Activated CD4-positive, alpha-beta T cell treated with anti-CD3 and anti-CD28 coated beads, Interleukin-2, amount 10 ng/mL, durations not matched to agents 24 days and 14 days (primary cell): ENCODE measurements at places on chromosomes 13 and 19. TPM values are rescaled to one million over a fixed set of nuclear protein-coding genes. Genes with fewer than 3 reads are reported as not detected.
A peak's percentile ranks its signal among the peaks of the same experiment; 100 is the strongest.

- DNase-seq = no peak
Observed at GRCh38 chr13:81577601-81578195, 1236.8 kb upstream of the SPRY2 start.

- DNase-seq = no peak
Observed at GRCh38 chr13:51728972-51729371, 75.0 kb downstream of the DHRS12 start.

ZNF329 gene
- 1.4 and 2.1 TPM in 2 replicates for total RNA-seq

DNA sequence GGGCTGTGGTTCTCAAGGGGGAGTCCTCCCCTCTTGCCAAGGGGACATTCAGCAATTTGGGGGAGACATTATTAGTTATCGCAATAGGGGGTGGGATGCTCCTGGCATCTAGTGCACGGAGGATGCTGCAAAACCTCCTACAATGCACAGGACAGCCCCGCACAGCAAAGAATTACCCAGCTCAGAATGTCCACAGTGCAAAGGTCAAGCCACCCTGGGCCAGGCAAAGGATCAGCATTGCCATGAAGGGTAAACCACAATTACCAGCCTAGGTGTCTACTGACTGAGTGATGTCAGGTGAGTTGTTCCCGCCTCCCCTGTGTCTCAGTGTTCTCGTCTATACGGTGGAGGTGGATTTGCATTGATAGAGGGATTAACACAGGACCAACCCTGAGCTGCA is 2.4 kb upstream of the METTL21C start:
- DNase-seq = no peak

DNA sequence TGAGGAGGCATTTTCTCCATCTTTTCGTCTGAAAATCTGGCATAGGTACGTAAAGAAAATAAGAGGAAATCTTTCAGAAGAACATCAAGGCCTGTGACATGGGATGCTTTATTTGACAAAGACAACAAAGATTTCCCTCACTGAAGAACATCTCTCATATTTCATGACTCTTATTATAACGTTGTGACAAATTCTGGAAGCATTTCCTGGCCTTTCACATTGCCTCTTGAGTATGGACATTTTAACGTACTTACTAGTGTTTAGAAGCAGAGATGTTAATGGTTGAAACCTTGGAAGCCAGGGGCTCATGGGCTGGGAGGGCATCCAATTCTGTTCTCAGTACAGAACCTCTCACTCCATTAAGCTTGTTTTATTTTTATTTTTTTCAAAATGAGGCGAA is 210.8 kb downstream of the DCT start:
- no peak for DNase-seq

DNA sequence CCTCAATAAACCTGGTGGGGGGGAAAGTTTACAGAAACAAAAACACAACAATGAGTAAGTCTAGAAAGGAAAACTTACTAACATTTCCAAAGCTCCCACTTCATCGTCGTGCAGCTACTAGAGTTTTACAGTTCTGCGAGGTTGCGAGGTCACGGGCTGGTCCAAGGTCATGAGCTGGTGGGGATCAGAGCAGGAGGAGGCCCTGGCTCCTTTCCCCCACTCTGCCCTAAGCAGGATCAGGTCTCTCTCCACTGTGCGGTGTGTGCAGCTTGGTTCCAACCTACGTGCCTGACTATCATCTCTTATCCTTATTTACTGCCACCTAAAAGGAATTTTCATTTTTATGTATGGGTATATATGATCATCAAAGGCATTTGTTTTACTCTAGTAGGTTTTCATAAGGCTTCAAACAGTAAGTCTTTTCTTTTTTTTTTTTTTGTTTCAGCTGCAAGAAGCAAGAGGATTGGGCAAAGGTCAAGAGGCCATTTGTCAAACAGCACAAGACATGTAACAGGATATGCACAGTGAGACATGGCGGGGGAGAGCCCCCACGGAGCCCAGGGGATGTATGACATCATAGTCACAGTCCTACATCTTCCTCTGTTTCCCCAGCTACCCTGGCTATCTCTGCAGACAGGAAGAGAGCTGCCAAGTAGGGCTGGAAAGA is 76.6 kb upstream of the POMP start:
- DNase-seq = no peak

IGFLR1 gene
- 62.4 and 75.2 TPM in 2 replicates for total RNA-seq

RHPN2 gene
- total RNA-seq = 2.8 and 6.2 TPM in 2 replicates

DNA sequence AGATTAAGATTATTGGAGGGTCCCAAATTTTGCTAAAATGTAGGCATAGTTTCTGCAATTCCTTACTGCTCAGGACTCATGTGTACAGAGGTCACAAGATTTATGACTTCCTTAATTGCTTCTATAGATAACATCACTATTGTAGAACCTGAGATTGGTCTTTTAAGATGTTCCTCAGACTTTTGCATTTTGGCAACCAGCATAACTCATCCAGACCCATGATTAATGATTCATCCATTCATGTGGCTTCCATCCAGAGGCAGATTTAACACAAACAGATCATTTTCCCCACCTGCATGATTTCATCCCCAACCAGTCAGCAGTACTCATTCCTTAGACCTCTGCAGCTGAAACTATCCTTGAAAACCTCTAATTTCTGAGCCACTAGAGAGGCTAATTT is 34.5 kb upstream of the CEACAM8 start:
- DNase-seq = no peak

DNA sequence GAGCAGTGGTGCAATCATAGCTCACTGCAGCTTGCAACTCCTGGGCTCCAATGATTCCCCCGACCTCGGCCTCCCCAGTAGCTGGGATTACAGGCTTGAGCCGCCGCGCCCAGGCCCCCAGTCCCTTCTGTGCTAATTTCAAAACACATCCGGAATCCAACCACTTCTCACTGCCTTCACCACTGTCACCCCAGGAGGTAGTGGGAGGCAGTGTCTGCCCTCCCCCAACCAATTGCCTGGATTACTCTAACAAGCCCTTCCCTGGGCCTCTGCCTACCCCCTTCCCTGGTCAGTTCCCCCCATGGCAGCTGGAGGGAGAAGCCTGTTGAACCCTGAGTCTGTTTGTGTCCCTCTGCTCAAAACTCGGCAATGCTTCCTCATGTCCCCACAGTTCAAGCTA is 2.3 kb downstream of the PRAM1 start:
- DNase-seq = no peak

ZNF835 gene
- 0.40 and 0.43 TPM in 2 replicates for total RNA-seq

- DNase-seq = peak; percentile 95
Observed at GRCh38 chr13:40388617-40389016, 277.8 kb downstream of the FOXO1 start.

- no peak for DNase-seq
Observed at GRCh38 chr19:11570039-11570462, 7.4 kb downstream of the ACP5 start.

TMEM59L gene
- total RNA-seq = not detected in 2 replicates

DNA sequence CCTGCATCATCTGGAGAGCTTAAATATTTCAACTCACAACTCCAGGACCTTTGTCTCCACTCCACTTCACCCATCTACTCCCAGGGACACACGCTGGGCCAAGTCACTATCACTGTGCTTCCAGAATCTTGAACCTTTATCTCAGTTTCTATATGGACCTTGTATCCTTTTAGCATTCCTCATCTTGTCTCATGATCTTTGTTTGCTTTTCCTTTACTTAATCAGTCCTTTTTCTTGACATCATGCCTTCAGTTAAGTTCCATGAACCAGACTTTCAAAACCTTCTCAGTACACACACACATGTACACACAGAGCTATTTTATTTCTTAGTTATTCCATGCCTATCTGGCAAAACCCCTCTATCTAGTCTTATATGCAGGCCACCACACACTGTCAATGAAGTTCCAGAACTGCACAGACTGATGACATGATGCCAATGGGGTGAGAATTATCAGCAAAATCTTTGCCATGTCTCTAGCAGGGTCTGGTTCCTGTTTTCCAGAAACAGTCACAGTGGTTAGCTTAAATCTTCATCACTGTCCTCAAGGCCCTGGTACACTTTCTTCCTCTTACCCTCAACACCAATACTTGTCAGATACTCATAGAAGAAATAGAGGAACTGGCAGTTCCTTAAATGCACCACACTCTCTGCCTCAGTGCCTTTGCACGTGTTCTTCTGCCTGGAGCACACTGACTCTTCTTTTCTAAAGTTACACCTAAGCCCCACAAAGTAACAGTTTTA is 77.6 kb upstream of the STARD13 start:
- no peak for DNase-seq

- DNase-seq = no peak
Observed at GRCh38 chr13:50334115-50334778, 319.0 kb downstream of the KCNRG start.

- DNase-seq = no peak
Observed at GRCh38 chr13:38730332-38730731, 43.5 kb downstream of the FREM2 start.

PDCD2L gene
- 44.4 and 50.8 TPM in 2 replicates for total RNA-seq

- DNase-seq = no peak
Observed at GRCh38 chr13:112889351-112890290, 79.4 kb upstream of the MCF2L start.

GRCh38 chr19:32458500-32459123 is 53.0 kb downstream of the DPY19L3 start:
- DNase-seq = no peak

DNA sequence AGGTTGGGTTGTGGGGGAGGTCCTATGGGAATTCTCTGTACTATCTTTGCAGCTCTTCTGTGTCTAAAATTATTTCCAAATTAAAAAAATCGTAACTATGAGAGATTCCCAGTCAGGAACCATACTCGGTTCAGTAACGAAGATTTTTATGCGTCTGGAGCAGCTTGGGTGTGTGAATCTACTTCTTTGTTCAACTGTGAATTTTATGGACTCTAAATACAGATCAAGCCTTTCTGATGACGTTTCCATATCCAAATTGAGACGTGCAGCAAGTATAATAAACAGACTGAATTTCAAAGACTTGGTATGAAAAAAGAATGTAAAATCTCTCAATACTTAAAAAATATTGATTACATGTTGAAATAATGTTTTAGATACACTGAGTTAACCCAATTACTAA is 30.9 kb downstream of the MLLT1 start:
- no peak for DNase-seq

GRCh38 chr19:55545443-55545842 is at the start of gene SBK3:
TSS of gene SBK3 (minus strand) at chr19:55545543. CDS start at chr19:55545543, 0 bp downstream.
- DNase-seq = no peak

FKBP8 gene
- 170 and 173 TPM in 2 replicates for total RNA-seq

- no peak for DNase-seq
Observed at GRCh38 chr13:44507639-44508038, 68.5 kb downstream of the TSC22D1 start.

GRCh38 chr19:27868007-27868406 is 1344.9 kb downstream of the UQCRFS1 start:
- DNase-seq = no peak

DNA sequence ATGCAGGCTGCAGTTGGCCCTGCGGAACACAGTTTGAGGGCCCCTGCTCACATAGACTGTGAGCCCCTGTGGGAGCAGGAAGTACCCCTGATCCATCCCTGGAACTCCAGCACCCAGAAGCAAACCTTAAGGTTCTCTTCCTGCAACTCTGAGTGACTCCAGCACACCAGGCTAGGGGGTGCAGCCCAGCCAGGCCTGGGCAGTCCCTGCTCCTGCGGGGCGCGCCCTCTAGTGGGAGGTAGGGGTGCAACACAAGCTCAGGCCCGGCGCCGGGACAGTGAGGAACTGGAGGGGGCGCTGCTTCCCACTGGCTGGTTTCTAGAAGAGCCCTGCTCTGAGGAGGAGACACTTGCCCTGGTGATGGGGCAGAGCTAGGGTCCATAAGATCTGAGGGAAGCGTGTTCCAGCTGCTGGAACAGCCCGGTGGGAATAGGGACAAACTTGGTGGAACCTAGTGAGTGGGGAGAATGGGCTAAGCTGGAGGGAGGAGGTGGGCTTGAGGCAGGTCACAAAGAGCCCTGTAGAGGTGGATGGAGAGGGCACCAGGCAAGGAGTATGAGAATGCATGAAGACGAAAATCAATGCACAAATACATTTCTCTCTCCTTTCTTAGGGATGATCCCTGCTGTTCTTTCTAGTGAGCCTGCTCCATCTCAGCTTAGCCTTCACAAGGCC is 5.0 kb downstream of the ZSCAN5A start:
- DNase-seq = peak; percentile 88

- no peak for DNase-seq
Observed at GRCh38 chr13:110108348-110109139, 198.4 kb downstream of the COL4A1 start.

- DNase-seq = no peak
Observed at GRCh38 chr13:109385242-109385560, 401.2 kb downstream of the IRS2 start.

GPC5 gene
- 0.07 TPM in 1 of 2 replicates, not detected in the other for total RNA-seq
